ENCODE measurements at places on chromosomes 5 and 9.

- DNase-seq = peak; percentile 43
Measured at GRCh38 chr5:15927710-15928380, 251.7 kb downstream of the MARCHF11 start.

DNA sequence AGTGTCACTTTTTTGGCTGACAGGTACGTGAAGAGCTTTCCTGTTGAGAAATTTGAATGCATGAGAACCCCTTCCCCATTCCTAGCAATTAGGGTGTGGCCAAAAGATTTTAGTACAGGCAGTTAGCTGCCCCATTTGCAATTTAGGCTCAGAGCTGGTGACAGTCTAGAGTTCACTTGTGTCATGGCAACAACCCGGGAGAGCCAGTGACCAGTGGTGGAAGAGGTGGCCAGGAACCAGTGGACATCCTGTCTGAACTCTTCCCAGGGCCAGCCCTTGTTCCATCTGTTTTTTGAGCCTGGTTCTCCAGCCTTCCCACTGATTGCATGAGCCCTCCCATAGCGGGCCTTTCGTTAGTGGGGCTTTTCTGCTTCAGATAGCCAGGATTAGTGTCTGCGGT lies 2.5 kb upstream of the NEUROG1 start:
- no peak for DNase-seq

- no peak for DNase-seq
Measured at GRCh38 chr5:54470128-54470527, 14.6 kb downstream of the HSPB3 start.

- DNase-seq = peak; percentile 40
Measured at GRCh38 chr5:98796197-98796972, 22.9 kb downstream of the RGMB start.

GRCh38 chr5:17400724-17401469 lies 97.1 kb upstream of the TAF11L2 start:
- DNase-seq = no peak

- no peak for DNase-seq
Measured at GRCh38 chr5:178546675-178547033, 43.5 kb downstream of the COL23A1 start.

DNA sequence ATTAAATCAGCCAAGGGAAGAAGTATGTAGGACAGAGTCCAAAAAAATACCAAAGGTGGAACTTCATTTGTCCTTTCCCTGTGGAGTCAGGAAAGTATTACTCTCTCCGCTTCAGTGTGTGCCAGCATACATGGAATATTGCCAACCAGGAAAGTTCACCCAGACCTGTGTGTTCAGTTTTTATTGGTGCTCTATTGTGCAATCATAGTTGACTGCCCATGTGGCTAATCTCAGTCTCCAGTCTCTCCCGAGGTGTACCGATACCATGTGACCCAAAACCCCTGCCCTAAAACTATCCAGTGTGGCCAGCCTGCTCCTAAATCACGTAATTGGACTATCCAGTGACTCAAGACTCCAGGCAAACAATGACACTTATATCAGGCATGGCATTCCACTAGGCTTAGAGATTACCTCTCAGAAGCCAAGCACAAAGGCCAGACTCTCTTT lies 38.8 kb downstream of the NFX1 start:
- no peak for DNase-seq

- DNase-seq = no peak
Measured at GRCh38 chr9:7223981-7224380, 466.2 kb downstream of the KDM4C start.

DNA sequence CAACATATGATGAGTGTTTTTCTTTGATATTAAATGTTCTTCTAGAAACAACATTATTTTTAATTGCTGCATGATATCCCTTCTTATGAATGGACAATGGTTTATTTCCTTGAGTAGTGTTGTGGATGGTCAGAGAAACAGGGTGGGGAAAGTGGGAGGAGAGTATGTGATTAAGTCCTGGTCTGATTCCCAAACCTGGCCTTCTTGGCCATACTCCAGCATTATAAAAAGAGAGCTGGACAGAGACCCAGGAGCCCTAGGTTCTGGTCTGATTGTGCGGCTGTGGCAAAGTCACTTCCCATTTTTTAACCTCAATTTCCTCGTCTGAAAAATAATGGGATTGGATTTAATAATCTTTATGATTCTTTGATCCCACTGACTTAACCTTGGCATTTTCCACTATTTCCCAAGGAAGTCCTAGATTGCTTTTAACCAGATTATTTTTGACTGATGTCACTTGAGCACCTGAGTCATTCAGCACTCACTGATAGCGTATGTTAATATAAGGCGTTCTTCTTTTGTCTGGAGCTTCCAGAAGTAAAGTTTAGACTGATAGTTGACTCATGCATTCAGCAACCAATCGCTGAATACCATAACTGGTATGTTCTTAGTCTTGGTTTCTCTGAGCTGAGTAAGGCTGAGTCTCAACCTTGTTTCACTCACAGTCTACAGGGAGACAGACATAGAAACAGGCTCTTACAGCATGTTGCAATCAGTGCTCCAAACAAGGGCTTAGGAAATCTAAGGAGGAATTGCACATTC lies 26.2 kb downstream of the OSMR start:
- DNase-seq = no peak

- DNase-seq = no peak
Measured at GRCh38 chr9:99735041-99735440, 86.6 kb upstream of the NR4A3 start.

GRCh38 chr9:90105773-90106172 lies 501.0 kb downstream of the GADD45G start:
- DNase-seq = no peak

- DNase-seq = no peak
Measured at GRCh38 chr5:126998895-126999570, 31.3 kb downstream of the MARCHF3 start.

DNA sequence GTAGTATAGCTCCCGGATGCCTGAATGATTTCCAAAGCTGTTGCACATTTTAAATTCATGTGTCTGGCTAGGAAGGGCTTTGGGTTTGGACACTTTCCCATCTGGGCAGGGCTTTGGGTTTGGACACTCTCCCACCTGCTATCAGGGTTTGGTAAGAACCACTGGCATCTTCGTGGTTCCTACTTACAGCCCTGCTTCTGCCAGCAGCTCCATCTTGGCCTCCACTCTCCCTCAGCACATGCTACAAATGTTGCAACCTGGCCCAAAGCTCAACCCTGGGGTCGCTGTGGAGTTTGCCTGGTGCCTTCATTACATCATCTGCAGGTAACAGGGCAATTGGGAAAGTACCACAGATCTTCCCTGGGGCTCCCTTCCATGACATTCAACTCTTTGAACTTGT lies 3.5 kb downstream of the TMCO6 start:
- DNase-seq = no peak

DNA sequence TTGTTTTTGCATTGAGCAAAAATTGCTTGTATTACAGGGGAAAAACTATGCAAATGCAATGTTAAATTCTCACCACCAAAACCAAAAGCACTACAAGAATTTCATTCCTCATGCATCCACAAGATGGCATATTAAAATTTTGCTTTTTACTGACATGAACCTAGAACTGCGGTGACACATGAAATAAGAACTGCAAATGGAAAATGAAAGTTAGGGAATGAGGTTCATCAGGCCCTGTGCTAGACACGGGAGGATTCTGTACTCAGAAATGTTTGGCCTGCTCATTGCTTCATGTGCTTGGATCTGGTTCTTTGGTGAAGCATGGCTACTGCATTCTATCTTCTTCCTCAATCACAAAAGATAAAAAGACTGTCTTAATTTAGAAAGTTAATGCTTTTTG lies 9.1 kb upstream of the RFK start:
- no peak for DNase-seq

GRCh38 chr5:95223566-95224258 lies 61.2 kb downstream of the MCTP1 start:
- DNase-seq = no peak

- DNase-seq = no peak
Measured at GRCh38 chr5:169448826-169449225, 134.7 kb upstream of the SPDL1 start.

GRCh38 chr5:4862500-4862899 lies 277.6 kb upstream of the ADAMTS16 start:
- DNase-seq = no peak

DNA sequence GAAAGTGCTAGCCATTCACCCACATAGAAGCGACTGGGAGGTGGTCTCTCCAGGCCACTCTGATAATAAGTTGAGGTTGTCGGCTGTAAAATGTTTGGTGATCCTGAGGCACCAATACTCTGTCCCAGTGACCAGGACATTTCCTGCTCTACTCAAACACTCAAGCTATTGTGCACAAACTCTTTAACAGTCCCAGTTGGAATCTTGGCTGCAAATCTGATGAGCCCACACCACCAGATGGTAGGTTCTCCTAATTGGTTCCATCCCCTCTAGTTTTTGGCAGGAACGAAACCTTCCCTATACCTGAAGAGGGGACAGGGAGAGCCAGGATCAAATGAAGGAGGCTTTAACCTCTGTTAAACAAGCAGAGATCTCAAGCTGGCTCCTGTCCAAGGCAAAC lies 14.3 kb downstream of the GRIA1 start:
- no peak for DNase-seq

GRCh38 chr9:18122171-18122570 lies 351.8 kb upstream of the ADAMTSL1 start:
- no peak for DNase-seq

DNA sequence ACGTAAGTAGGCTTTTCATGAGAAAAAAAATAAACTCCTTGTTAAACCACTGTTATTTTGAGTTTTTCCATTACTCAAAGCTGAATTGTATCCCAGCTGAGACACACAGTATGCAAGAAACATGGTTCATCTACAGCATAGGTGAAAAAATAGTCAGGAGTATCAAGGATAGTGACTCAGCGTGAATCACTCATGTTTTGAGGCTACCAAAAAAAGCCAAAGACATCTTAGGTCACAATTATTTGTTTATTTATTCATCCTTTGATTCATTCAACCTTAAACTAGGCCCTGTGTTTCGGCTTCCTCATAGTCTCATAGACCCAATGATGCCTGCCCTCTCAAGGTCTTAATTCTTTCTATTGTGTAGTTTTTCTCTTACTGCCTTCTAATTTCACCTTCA lies 32.9 kb upstream of the STX17 start:
- DNase-seq = no peak

DNA sequence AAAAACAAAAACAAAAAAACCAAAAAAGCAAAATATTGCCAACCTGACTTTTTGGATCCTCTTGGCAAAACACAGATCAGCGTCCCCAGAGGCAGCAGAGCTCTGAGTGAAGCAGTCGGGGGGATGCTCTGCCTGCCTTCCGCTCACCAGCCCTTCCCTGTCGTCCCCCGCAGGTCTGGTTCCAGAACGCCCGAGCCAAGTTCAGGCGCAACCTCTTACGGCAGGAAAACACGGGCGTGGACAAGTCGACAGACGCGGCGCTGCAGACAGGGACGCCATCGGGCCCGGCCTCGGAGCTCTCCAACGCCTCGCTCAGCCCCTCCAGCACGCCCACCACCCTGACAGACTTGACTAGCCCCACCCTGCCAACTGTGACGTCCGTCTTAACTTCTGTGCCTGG lies 20.7 kb downstream of the LHX2 start:
- no peak for DNase-seq

DNA sequence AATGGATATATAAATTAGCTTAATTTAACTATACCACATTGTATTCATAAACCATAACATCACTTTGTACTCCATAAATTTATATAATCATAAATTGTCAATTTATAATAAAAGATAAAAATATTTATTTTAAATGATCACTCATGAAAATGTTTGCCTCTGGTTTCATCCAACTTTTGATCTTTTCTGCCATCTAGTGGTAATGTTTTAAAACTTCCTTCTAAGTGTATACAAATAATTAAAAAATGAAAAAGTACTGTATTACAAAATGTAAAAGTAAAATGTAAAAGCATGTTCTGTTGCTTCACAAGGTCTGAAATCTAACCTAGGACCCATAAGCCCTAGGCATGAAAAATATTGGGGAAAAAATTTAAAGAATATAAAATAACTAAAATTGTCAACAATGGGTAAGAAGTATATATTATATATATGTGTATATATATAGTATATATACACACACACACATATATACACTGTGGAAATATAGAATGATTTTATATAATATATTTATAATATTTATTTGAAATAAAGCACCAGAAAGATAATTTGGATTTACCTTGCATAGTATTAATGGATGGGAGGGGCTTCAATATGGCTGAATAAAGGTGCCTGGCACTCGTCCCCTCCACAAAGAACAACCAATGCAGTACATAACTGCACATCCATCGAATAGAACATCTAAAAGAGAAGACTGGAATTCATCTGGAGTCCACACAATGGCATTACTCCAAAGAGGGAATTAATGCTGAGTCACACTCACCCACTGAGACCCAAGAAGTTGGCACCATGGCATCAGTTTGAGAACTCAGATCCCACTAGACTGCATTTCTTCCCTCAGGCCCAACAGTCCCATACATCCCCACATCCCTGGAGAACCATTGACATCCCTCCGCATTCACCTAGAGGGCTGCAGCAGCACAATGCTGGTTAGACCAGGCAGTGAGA lies 32.5 kb downstream of the ANXA1 start:
- DNase-seq = no peak

DNA sequence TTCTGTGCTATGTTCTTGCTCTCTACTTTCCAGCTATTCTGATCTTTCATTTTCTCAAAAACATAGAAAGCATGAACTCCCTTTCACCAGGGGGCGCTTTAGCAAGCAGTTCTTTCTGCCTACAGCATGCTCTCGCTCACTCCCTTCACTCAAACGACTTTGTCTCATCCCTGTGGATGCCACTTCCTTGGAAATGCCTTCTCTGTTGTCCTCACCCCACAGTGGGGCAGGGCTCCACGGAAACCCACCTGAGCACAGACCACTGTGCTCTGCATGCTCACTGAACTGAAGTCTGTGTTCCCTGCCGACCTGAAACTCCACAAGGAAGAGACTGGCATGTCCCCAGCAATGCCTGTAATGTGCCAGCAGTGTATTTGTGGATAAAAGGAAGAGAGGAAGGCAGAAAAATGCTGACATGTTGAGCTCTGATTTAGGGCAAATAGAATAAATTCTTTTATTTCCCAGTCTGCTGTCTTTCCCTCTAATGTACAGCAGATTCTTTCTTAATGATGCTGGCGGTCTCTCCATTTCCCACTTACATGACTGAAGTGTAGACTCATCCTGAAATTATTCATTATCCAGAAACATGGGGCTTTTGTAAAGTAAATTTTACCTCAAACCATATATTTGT lies 4.9 kb upstream of the ROR2 start:
- DNase-seq = peak; percentile 80

- no peak for DNase-seq
Measured at GRCh38 chr5:39857041-39857440, 432.3 kb upstream of the DAB2 start.

DNA sequence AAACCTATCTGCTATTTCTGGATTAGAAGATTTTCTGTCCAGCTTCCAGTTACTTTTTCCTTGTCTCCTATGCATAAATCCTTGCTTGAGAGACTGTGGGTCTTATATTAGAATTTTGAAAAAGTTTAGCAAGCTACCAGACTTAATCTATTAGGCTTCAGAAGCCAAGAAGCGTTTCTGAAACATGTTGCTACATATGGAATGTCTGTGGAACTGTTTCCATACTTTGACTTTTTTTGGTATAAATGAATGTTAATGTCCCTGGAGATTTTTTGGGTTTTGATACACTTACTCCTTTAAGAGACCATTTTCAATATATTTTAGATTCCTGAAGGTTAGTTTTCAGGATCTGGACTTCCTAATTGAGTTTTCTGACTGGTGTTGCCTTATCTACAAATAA lies 191.4 kb upstream of the SGCD start:
- no peak for DNase-seq

- no peak for DNase-seq
Measured at GRCh38 chr5:141515141-141515540, 26.3 kb downstream of the PCDHGC5 start.

- no peak for DNase-seq
Measured at GRCh38 chr9:98503867-98504266, 204.9 kb downstream of the GABBR2 start.

- DNase-seq = no peak
Measured at GRCh38 chr9:120475341-120475740, 104.6 kb downstream of the CDK5RAP2 start.
